ENCODE measurements at places on chromosomes 16 and 17.

DNA sequence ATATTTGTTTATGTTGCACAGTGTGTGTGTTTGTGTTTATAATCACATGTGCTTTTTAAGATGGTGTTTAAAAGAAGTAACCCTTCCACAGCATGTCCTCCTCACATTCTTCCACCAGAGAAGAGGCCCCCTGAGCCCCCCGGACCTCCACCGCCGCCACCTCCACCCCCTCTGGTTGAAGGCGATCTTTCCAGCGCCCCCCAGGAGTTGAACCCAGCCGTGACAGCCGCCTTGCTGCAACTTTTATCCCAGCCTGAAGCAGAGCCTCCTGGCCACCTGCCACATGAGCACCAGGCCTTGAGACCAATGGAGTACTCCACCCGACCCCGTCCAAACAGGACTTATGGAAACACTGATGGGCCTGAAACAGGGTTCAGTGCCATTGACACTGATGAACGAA, 69.2 kb downstream of the CDK12 start:
- no peak for DNase-seq

- no peak for DNase-seq
Measured at GRCh38 chr16:20411055-20411454, 1.7 kb downstream of the ACSM5 start.

DNA sequence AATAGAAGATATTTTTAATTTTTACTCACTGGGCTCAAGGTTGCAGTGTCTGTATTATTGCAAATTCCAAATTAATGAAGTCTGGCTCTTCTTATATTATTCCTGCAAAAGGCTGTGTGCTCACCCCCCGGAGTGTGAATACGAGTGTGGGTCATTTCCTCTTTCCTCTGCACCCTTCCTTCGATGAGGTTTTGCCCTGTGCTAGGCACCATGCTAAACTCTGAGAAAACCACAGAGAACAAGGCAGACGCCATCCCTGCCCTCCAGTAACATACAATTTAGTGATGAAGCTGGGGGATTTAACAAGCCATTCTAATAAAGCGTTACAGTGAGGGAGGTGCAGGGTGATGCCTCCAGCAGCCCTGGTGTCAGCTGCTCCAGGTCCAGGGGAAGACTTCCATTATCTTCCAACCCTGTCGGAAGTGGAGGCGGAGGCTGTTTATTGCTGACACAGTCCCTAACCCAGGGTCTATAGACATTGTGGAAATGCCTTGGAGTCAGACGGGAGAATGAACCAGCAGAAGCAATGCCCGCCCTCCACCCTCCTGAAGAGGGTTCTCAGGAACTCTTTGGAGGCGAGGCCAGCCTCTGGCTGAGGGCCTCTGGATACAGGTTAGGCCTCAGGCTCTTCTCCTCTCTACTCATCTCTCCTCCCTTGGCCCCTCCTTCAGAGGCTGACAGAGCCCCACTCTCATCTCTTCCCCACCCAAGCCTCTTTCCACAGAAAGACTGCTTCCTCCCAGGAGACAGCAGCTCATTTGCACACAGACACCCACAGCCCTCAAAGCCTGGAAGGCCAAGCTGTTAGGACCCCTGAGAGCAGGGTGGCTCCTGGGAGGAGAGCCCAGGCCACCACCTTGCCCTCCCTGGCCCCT, 2.0 kb upstream of the ACE start:
- no peak for DNase-seq

DNA sequence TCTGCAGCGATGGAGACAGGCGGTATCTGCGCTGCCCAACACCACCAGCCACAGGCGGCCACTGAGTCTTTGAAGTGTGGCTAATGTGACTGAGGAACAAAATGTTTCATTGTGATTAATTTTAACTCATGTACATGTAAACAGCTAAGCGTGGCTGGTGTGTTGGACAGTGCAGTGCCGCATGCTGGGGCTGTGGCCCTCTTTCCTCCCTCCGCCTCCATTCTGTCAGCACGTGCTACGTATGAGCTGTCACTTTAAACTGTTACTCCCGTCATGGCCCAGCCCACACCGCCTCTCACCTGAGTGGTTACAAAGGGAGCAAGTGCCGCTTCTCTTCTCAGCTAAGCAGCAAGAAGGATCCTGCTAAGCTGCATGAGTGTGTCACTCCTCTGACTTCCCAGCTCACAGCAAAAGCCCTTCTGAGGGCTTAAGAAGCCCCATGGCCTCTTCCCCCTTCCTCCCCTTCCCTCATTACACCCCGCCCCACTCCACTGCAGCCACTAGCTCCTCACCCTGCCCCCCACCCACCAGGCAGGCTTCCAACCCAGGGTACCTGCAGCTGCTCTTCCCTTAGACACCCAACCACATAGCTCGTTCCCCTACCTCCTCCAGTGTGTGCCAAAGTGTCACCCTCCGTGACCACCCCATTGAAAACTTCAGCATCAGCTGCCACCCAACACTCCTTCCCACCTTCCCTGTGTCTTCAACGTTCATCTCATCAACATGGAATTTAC, 15.0 kb downstream of the HASPIN start:
- peak; percentile 85 for DNase-seq

DNA sequence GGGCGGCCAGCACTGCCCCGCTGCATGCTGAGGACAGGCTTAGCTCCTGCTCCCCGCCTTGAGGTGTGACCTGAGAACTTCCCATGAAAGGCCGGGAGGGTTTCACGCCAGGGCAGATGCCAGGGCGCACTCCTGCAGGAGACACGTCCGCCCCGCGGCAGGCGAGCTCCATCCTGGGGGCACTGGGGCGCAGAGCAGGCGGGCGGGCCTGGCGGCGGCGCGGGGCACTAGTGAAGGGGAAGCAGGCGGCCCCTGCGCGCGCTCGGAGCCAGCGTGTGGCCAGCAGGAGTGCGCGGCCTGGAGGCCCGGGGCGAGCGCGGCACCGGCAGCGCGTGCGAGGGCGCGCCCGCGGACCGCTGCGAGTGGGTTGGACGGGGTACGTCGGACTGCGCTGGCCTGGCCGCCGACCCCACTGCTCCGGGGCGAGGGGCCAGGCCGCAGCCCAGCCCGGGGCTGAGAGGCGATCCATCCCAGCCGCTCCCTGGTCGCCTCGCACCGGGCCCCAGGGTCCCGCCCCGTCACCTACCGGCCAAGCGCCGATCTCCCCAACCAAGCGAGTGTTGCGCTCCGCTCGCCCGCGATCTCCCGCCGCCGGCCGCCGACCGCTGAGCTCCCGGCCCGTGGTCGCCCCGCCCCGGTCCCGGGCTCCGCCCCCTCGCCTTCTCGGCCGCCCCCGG, at the start of gene MAP3K14:
Gene MAP3K14 (minus strand): TSS at position 587 of the 677 bp plus-strand sequence. CDS start 26,275 bp downstream, outside the sequence.
- DNase-seq, result peak; percentile 78

DNA sequence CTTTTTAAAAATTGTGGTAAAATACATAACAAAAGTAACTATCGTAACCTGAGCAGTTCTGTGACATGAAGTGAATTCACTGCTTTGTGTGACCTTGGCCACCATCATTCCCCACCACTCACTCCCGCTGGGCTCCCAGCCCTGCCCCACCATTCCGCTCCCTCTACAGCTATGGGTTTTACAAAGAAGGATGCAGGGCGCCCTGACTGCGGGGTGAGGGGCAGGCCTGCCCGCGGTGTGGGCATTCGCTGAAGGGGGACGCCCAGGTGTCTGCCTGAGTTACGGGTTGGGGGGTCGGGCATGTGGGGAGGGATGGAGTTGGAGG, at the start of gene CEMP1:
Gene CEMP1 (minus strand): TSS at position 38 of the 325 bp plus-strand sequence. CDS start 335 bp downstream, outside the sequence.
- no peak for DNase-seq

DNA sequence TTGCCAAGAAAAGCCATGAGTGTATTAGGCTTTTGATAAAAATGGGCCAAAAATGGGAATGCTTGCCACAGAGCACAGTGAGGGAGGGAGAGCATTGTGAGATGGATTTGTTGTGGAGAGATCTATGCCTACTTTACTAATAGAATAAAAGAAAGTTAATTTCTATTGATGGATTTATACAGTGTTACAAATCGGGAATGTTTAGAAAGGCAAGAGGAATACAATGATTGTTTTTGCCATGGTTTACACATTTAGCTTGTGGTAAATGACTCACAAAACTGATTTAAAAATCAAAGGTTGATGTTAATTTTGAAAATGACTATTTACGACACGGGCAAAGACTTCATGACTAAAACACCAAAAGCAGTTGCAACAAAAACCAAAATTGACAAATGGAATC, 16.6 kb downstream of the CCL4 start:
- no peak for DNase-seq

DNA sequence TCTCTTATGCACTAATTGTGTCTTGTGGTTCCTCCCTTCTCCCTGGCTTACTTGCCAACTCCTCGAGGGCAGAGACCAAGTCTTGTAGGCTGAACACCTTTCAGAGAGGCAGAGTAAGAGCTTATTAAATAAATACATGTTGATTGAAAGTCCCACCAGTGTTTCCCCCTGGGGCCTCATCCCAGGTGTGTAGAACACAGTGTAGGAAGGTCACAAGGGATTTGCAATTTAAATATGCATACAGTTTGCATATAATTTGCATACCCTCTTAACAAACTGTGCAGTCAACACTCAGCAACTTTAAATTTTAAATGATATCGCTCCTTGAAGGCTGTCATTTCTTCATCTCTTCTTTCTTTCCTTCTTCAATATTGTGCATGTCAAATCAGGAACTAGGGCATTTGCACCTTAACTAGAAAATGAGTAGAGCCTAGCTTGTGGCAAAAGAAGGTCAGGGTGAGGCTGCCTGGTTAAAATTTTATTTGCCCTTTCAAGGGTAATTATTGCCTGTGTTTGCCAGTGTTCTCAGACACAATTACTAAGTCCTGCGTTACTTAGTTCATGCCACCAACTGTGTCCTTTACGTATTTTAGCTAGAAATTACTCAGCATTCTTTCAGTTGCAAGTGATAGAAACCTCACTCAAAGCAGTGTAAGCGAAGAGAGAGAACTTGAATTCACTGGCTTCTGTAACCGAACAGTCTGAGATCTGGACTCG, 465.7 kb downstream of the HAPSTR1 start:
- no peak for DNase-seq

GRCh38 chr17:75530837-75531720, 5.6 kb downstream of the LLGL2 start:
- DNase-seq, result no peak

GRCh38 chr16:12214509-12214908, 238.0 kb downstream of the SNX29 start:
- DNase-seq, result no peak

- no peak for DNase-seq
Measured at GRCh38 chr16:9772526-9773225, 409.6 kb downstream of the GRIN2A start.

GRCh38 chr17:63528183-63528582, 5.0 kb downstream of the KCNH6 start:
- no peak for DNase-seq

DNA sequence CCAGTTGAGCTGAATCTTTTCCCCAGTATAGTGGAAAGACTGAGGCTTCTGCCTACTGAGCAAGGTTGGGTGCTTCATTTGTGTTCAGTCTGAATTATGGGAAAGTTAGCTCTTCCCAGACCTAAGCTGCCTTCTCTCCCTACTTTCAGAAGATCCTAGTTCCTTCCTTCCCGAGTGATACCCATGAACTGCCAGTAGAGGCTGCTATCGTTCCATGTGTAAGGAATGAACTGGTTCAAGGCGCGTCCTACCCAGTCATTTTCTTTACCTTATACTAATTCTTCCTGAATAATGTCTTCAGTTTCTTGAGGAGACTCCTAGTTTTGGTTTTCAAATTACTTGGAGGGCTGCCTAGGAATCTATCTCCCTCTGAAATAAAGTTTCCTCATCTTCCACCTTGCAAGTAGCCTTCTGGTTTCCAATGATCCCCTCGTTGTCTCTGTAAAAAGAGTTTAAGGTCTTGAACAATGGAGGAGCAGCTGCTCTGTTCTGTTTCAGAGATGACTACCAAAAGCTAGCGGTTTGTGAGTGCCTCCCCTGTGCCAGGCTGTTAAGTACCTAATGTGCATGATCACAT, 934 bp upstream of the AOC2 start:
- peak; percentile 67 for DNase-seq

DNA sequence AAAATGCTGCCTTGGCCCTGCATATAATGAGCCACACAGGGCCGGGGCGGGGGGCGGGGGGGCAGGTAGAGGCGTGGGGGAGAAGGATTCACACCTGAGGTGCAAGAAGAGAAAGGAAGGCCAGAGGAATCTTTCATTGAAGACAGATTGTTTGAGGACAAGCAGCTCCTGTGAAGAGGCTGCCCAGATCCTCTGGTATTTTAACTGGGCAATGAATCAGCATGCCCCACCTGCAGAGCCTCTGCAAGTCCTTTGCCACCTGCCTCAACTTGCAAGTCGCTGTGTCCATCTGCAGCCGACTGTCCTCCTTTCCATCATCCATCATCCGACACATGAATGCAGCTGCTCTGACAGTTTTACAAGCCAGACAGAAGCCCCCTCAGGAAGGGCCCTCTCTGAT, 1.2 kb upstream of the SOST start:
- DNase-seq, result peak; percentile 38

DNA sequence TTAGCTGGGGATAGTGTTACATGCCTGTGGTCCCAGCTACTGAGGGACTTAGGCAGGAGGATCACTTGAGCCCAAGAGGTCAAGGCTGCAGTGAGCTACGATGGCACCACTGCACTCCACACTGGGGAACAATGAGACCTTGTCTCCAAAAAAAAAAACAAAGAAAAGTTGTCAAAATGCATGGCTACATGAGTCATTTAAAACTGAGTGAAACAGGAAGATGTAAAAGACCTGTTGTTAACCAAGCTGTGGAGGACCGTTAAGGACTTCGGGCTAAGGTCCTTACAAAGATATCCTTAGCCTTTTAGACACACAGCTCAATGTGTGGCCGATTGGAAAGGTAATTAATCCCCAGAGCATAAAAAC, 25.1 kb downstream of the ZP2 start:
- peak; percentile 22 for DNase-seq

All from kidney tubule cell (primary cell).